NCI-H1105 (cell line): ENCODE measurements at places on chromosomes 1 and 21.

DNA sequence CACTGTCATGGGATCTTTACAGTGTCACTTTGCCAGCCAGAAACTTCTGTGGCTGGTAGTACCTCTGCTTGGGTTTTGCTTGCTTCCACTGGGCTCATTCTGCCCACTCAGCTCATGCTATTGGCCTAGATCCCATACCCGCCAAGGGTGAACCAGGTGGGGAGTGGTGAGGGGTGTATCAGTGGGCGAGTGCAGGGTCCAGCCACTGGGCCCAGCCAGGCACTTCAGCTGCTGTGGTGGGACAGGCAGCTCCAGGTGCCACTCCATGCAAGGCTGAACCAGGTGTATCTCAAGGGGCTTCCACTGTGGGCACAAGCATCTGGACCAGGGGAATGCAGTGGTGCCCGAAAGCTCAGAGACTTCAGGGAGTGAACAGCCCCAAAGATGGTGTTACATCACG, 398.2 kb downstream of the NCAM2 start:
- no peak for DNase-seq

GRCh38 chr1:21966247-21967000, 10.4 kb upstream of the CELA3B start:
- no peak for DNase-seq

DNA sequence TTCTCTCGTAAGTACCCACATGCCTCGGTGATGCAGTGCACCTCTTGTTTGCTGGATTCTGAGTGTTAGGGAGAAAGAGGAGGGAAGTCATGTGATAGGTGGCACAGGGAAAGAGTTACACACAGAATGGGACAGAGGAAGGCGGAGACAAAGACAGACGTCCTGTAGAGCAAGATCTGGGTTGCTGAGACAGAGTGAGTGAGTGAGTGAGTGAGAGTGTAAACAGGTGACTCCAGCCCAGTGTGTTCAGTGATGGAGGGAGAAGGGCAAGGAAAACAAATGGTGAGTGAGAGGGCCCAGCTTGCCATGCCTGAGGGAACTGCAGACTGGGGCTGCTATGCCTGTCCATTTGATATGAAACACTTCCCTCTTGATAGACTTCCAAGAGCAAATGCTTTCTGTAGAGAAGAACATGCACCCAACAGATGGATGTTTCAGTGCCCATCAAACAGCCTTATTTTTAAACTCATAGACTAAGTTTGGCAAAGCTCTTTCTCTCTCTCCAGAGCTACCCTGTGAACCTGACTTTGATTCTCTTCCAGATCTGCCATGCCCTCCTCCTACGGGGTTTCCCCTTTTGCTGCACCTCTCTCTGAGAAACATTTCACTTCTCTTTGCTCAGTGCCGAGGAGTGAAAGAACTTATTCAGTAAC, 209.9 kb upstream of the COA6 start:
- no peak for DNase-seq

DNA sequence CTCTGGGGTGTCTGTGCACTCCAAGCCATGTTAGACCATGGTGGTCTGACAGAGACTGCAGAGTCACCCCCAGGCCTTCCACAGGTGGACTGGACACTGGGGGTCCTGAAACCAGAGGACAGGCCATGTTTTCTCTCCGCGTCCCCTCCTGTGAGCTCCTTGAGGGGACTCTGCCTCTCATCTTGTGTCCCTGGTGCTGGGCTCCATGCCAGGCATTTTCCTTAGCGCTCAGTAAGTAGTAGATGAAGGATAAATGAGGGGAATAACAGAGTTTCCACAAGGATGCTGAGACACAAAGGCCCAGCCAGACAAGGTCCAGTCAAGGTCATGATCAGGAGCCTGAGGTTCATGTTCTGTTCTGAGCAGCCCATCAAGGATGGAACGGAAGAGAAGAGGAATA, 57.4 kb downstream of the FAM163A start:
- DNase-seq = no peak

- peak; percentile 5 for DNase-seq
These were observed 22.8 kb downstream of the RERE start for GRCh38 chr1:8794605-8795004.

DNA sequence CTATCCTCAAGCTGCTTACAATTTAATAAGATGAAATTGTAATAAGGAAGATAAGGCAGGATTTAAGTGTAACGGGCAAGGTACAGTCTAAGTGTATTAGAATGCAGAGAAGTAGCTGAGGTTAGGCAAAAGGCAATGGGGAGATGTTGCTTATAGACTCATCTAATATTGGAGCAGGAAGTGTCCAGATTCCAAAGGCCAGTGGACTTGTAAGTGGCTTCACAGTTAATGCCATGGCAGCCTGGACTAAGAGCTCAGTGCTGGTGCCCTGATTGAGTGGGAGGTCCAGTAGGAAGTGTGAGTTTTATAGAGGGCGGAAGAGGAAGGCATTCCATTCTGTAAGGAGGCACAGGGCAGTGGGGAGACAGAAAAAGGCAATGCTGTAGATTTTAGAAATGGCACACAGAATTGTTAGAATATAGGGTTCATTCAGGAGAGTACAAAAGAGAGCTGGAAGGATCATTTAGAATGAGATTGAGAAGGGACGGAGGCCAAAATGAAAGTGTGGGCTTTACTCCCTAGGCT, 12.6 kb downstream of the MAP3K21 start:
- no peak for DNase-seq

DNA sequence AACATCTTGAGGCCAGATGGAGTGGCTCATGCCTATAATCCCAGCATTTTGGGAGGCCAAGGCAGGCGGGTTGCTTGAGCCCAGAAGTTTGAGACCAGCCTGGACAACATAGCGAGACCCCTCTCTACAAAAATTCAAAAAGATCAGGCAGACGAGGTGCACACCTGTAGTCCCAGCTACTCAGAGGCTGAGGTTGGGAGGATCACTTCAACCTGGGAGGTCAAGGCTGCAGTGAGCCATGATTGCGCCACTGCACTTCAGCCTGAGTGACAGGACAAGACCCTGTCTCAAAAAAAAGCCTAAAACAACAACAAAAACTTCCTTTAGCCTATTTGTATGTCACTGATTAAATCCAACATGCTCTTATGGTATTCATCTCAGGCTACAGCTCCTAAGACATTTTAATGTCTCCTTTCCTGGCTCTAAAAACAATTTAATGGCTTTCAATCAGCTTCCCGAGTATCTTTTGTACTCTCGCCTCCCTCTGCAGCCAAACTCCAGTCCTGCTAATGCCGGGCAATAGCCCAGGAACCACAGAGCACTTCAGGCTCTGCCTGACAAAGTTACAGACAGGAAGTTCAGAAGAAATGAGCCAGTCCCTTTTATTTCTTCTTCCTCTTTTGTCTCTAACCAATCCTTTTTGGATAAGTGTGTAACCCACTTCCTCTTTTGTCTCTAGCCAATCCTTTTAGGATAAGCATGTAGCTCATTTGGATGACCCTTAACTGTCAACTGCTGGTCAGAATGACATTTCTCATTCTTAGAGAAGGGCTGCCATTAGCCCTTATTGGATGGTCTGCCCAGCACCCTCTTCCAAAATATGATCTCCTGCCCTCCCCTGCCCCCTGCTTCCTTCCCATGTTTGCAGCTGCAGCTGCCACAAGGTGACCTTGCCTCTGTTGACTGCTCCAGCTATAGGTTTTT, 6.6 kb upstream of the DOP1B start:
- DNase-seq = no peak

DNA sequence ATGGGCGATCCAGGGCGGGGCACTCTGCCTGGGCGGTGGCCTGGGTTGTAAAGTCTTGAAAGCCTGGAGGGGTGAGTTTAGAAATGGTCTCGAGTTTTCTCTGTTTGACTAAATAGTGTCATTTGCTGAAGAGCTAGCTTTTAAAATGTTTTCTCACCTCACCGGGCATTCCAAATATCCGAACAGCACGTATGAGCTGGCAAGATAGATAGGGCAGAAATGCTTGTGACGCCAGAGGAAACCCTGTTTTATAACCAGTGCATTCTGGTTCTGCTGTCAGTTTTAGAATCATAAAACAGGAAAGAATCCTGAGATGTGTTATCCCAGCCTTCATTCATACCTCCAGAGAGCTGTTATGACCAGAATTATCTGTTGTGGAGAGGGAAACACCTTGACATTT, 725 bp downstream of the RTCA start:
- no peak for DNase-seq

DNA sequence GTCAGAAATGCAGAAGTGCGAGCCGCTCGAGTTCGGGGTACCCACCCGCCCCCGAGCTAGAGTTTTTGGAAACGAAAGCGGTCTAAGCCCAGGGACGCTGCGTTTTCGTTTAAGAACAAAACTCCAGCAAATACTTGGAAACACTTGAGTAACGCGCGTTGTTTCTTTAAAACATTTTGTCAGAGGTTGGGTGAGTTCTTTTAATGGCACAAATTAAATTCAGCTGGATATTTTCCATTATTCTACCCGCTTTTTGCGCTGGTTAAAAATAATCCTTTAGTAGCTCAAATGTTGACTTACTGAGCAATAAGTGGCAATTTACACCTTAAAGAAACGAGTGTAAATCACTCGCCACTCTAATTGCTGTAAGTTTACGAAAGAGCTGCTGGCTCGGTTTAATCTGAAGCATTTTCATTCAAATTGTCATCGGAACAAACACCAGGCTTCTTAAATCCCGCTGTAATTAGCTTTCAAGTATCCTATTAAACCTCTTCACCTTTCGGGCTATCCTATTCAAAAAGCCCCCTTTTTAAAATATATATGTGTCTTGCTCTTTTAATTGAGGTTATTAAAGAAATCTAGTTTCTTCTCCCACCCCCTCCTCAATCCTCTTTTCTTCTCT, 1.5 kb downstream of the LHX8 start:
- peak; percentile 71 for DNase-seq

GRCh38 chr1:214044438-214045214, 56.9 kb downstream of the PROX1 start:
- peak; percentile 23 for DNase-seq

- DNase-seq = peak; percentile 23
These were observed 741 bp downstream of the DUSP10 start for GRCh38 chr1:221740993-221741702.

DNA sequence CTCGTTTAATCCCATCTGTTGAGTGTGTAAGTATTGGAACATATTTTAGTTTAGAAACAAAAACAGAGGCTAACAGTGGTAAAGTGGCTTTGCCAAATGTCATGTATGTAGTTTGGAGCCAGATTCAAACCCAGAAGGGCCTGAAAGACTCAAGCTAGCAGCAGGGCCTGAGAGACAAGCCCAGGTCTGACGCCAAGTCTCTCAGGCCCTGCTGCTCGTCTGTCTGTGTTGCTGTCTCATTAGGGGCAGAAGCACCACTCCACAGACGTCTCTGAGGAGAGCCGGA, 8.3 kb downstream of the CITED4 start:
- DNase-seq = no peak

GRCh38 chr1:24952413-24952841, 22.4 kb upstream of the RUNX3 start:
- no peak for DNase-seq

DNA sequence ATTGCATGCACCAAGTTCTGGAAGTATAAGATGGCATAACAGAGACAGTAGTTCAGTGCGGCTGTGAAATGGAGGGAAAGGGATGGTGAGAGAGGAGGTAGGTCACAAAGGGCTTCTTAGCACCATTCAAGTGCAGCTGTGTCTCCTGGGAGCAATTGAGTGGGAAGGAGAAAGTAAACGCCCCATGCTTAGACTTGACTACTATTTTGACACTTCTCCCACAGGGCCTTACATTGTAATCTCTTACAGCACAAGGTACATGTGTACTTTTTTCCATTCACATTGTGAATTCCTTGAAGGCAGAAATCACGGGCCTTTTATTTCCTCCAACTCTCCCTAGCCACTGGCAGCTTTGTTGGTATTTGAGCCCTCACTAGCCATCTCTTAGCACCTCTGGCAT, 239.6 kb upstream of the FOXD3 start:
- DNase-seq = no peak

GRCh38 chr1:204121840-204122555, 29.8 kb downstream of the ETNK2 start:
- DNase-seq = no peak

DNA sequence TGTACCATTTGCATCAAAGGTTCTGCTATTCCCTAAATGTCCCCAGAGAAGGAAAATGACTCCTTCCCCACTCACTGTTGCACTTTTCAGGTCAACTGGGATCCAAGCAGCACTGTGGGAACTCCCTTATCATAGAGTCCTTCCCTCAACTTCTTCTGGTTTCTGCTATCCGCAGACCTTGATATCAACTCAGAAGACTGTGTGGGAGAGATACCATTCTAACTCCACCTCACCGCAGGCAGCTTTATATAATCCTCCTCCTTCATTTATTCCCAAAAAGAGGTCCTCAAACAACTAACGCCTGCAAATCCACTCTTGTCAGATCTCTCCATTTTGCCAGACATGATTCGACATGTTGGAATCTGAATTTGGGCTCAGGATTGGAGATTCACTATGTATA, 27.3 kb downstream of the LHX9 start:
- no peak for DNase-seq

- no peak for DNase-seq
These were observed 76.9 kb downstream of the MRPL37 start for GRCh38 chr1:54276617-54277450.

DNA sequence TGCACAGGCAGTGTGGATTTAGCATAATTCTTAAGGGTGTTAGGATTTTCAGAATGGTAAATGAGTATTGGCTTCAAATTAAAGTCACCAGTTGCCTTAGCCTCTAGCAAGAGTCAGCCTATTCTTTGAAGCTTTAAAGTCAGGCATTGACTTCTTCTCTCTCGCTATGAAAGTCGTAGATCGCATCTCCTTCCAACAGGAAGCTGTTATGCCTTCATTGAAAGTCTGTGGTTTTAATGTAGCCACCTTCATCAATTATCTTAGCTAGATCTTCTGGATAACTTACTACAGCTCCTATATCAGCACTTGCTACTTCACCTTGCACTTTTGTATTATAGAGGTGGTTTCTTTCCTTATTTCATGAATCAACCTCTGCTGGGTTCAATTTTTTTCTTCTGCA, 320.2 kb downstream of the PTPRC start:
- no peak for DNase-seq

DNA sequence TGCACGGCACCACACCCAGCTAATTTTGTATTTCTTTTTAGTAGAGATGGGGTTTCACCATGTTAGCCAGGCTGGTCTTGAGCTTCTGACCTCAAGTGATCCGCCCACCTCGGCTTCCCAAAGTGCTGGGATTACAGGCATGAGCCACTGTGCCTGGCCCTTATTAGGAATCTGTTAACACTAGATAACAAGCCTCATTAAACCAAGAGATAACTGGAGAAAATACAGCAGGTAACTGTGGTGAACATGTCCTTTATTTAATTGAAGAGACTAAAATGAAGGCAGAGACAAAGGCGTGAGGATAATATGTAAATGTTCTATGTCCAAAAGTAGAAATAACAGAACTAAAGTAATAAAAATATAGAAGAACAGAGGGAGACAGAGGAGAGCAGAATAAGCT, 71.8 kb upstream of the DNAJC6 start:
- DNase-seq = no peak

DNA sequence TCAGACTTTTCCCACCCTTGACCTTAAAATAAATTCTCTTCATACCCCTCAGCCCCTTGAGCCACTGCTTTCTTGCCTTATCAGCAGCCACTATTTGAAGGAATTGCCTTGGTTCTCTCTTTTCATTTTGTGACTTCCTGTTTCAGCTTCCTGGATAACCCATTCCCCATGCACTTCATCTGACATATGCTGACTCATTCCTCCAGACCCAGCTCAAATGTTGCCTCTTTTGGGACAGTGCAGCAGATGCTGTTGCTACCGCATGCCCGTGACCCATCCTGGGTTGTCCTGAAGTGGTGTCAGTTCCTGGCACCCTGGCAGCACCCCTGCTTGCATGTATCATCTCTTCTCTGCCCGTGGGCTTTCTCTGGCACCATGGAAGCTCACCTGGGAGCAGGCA, 496.1 kb downstream of the PTPRU start:
- DNase-seq = no peak
